Fibroblast of upper back skin (primary cell): ENCODE measurements at places on chromosomes 5 and 9.

DNA sequence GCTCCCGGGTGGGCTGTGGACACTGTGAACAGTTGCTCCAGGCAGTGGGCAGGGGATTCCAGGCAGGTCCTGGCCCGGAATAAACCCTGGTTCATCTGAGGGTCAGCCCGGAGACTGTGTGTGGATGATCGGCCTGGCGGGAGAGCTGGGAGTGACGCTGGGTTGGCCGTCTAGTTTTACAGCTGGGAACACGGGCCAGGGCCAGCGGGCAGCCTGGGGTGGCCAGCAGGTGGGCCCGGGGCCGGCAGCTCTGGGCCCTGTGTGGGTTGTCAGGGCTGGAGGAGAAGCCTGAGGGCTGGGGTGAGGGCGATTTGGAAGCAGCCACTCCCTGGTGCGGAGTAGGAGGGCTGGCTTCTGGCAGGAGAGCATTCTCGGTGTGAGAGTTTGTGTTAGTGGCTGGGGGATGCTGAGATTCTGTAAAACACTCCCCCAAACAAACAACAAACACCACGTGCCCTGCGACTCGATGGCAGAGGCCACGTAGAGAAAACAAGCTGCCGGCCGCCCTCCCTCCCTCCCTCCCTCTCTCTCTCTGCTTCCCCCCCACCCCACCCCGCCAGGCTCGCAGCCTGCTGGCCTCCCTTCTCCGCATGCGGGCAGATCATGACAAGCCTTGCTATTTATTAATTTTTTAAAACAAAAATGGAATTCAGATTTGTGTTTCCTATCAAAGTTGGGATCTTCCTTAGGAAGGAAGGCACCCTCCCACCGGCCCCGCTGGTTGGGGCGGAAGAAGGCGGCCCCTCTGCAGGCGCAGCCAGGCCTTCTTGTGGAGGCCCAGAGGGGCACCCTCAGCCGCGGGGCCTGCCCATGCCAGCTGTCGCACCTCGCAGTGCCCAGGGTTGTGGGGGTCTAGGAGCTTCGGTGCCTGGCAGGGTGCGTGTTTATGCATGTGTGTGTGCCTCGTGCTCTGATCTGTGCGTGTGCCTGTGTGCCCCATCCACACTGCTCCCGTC, 49.5 kb downstream of the RXRA start:
- DNase-seq: no peak

DNA sequence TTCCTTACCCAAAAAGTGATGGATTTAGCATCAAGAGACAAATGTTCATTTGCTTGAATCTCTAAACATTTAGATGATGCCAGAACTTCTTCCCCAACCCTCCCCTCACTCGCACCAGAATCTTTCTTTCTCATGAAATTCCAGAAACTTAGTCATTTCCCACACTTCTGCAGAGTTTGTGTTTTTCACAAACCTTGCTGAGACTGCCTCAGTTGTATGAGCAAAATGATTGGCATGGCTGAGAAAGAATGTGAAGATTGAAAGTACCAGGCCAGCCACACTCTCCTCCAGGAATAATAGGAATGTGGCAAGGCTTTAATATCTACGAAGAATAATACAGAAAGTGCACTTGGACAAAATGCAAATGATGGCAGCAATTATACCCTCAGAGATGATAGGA, 428.3 kb upstream of the CDH6 start:
- DNase-seq: peak; percentile 18

DNA sequence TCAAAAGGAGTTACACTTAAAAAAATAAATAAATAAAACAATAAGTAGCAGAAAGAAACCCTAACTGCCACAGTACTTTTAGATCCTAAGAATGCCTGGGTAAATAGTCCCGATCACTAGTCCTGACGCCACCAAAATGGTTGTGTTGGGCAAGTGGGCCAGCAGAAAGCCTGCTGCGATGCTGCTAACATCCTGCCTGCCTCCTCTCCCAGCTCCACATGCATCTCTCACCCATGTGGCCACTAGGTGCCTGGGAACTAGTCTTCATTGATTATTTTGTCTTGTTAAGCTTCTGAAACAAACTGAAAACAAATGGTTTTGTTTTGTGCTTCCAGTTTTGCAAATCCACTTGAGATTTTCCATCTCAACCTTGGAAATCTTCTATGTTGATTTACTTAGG, 54.4 kb upstream of the TRAF1 start:
- no peak for DNase-seq

- DNase-seq: peak; percentile 91
These were observed 240.7 kb downstream of the CSNK1G3 start for GRCh38 chr5:123752552-123753179.

DNA sequence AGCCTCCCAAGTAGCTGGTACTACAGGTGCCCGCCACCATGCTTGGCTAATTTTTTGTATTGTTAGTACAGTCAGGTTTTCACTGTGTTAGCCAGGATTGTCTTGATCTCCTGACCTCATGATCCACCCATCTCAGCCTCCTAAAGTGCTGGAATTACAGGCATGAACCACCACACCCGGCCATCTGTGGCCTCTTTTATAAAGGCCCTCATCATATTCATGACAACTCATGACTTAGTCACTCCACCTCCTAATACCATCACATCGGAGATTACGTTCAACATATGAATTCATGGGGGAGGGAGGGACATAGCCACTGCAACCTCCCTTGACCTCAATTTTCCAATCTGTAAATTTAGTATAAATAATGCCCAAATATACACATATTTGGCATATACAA, 27.2 kb upstream of the PLCXD3 start:
- DNase-seq: no peak

DNA sequence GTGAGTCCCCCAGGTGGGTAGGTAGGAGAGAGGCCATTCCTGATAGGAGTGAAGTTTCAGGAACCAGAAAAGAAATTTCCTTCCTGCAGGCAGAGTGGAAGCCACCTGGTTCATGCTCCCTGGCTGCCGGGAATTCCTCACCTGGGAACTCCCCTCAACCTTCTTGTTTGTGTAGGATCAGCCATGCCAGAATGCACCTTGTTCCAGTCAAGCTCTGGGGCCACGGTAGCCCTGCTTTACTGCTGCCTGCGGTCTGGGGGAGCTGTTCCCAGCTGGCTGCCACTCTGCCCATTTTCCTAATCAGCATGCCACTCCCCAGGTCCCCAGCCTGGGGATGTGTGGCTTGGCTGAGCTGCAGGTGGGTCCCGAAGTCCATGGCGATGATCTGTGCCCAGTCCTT, 18.7 kb upstream of the B4GALT1 start:
- DNase-seq: no peak

DNA sequence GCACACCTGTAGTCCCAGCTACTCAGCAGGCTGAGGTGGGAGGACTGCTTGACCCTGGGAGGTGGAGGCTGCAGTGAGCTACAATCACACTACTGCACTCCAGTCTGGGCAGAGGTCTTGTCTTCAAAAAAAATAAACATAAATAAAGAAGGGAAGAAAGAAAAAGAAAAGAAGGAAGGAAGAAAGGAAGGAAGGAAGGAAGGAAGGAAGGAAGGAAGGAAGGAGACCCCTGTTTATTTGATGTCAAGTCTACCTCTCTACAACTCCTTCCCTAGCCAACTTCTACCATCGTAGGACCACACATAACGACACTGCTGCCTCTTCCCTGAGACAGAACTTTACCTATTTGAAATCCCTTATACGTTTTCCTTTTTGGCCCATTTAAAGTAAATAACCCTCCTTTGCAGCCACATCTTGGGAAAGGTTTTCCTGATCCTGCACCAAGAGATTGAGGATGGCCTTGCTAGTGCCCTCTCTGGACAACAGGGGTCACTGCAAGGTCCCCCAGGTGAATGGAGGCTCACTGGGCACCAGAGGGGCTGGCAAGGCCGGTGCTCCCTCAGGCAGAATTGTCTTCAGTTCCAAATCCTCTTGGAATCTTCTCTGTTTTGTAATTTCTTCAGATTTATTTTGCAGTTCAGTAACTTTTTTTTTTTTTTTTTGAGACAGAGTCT, 10.5 kb downstream of the RPS14 start:
- no peak for DNase-seq

DNA sequence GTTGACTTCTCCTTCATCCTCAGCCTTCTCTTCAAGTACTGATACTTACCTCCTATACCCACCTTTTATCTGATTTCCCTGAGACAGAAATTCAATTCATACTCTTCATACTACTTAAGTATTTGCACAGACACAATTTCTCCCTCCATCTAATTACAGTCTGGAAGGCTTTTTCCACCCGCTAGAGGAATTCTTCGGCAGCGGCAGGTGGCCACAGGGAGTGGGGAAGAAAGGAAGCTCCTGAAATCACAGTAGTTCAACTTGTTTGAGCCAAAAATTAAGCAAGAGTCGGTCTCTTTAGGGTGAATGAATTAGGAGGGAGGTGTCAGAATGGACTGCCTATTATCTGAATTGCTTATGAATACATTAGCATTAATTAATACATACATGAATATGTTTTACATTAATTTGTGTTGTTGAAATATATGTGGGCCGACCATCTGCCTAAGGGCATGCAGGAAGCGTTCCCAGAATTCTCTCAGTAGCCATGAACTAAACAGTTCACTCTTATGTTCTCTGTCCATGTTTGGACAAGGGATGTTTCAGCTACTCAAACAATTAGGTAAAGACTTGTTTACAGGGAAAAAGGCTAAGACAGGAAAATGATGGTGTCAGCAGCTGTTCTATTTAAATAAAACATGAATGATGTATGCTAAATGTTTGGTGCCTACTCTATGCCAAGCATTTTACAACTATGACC, 101.4 kb upstream of the SMARCA2 start:
- no peak for DNase-seq

DNA sequence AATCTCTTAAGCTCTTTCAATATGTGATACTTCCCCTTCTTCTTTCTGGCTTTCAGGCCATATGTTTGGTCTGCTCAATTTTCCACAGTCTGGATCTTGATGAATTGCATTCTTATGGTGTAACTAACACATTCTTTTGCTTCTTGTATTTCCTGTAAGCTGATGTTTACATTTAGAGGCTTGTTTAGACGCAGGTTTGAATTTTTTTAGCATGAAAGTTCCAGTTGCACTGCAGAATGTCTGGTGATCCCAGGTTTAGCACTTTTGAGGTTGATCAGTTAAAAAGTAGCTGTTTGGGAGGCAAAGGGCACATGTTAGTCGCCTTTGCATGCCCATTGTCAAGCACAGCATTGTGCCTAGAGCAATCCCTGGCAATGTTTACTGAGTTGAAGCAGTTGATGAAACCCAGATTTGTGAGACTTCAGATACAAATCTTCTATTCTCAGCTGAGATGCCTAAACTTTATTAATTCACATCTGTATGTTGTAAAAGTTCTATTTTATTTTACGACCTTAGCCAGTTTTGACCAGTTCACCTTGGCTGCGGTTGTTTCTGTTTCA, 59.6 kb upstream of the SPATA31C2 start:
- peak; percentile 93 for DNase-seq

DNA sequence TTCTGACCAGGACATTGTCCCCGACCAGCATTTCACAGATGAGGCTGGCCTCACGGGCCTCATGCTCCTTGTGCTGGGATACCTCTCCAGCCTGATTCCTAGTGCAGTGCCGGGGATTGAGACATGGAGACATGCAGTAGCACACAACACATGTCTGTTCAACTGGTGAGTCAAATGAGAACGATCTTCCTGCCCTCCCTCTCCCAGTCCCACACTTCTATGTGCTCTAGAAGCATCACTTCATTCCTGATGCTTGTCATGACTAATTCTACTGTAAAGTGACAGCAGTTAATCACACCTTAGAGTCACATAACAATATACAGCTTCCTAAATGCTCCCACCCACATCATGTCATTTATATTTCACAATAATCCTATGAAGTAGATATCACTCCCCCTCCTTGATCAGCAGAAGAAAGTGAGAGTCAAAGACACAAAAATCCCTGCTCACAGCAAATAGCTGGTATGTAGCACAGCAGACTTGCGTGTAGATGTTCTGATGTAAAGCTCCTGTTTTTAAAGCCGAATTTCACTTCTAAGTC, 101.8 kb downstream of the CCDC192 start:
- peak; percentile 62 for DNase-seq

GRCh38 chr5:95988877-95989276, 27.2 kb upstream of the ELL2 start:
- DNase-seq: no peak

- no peak for DNase-seq
These were observed 47.1 kb downstream of the SH3RF2 start for GRCh38 chr5:145983446-145983845.

- no peak for DNase-seq
These were observed 280.1 kb downstream of the KIF4B start for GRCh38 chr5:155293605-155294178.

GRCh38 chr9:91102269-91102668, 259.4 kb downstream of the AUH start:
- DNase-seq: no peak

DNA sequence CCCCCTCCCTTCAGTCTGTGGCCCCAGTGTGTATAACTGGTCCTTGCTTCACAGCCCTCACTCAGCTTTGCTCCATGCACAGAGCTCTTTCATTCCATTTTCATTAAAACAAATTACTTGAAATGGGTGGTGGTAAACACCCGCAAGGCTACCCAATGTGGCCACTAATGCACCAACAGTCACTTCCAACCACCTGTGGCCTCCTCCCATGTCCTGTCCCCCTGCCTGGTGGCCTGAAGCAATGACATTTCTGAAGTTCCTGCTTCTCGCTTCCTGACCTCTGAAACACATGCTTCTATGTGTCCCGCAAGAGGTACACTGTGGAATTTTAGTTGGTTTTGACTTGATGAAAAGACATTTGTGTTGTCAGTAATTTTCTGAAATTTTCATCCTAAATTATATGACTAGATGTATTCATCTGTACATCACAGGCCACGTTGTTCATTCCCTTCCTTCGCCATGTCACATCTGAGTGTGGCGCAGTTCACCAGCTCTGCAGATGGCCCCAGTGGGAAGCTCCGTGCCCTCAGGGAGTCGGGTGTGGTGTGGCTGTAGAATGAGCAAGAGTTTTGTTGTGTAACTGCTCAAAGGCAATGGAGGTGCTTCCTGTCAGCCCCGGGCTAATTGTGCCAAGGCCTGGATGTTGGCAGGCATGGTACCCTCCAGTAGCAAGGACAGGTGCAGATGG, 9.6 kb downstream of the ROPN1L start:
- no peak for DNase-seq

DNA sequence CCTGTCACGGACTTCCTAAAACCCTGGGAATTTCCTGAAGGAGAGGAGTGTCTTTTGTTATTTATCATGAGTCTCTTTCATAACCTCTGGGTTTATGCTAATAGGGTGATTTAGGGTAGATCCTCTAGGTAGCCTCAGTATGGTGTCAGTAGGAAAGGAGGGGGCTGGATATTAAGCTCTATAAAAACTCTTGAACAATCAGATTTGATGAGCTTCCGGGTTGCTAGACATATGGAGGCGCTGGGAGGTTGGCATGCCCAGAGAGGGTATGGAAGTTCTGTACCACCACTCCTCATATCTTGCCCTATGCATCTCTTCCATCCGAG, 15.6 kb upstream of the PTBP3 start:
- no peak for DNase-seq
